ENCODE measurements at places on chromosomes 3 and 15.

DNA sequence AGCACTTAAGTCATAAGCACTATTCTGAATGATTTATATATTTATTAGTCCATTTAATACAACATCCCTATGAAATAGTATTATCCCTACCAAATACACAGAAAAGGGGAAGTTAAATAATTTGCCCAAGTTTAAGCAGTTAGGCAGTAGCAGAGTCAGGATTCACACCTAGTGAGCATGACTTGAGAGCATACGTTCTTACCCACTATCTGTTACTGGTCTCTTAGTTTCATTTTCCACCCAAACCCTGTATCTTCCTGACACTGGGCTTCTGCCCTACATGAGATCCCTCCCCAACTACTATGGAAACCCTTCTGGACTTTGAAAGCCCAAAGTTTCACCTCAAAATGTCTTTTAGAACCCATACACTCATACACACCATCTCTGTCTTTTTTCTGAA is 4.4 kb upstream of the ATOSA start:
- DNase-seq: no peak
- no peaks in the 10 kb centered on the region for H3K36me3 ChIP-seq
- no peaks in the 10 kb centered on the region for H3K27me3 ChIP-seq
- no peak overlapping the region for H3K4me3 ChIP-seq

GRCh38 chr3:53022647-53023046 is 23.2 kb downstream of the SFMBT1 start:
- DNase-seq: no peak
- no peaks in the 10 kb centered on the region for H3K4me1 ChIP-seq
- H3K27ac ChIP-seq: no peak overlapping the region
- H3K36me3 ChIP-seq: no peaks in the 10 kb centered on the region
- H3K27me3 ChIP-seq: no peaks in the 10 kb centered on the region

GRCh38 chr3:101665851-101666250 is 11.1 kb downstream of the ZBTB11 start:
- H3K4me3 ChIP-seq: no peak overlapping the region
- DNase-seq: no peak
- no peak overlapping the region for H3K27ac ChIP-seq
- peaks cover 70% of the 10 kb centered on the region for H3K36me3 ChIP-seq
- no peaks in the 10 kb centered on the region for H3K27me3 ChIP-seq
- no peaks in the 10 kb centered on the region for H3K4me1 ChIP-seq

DNA sequence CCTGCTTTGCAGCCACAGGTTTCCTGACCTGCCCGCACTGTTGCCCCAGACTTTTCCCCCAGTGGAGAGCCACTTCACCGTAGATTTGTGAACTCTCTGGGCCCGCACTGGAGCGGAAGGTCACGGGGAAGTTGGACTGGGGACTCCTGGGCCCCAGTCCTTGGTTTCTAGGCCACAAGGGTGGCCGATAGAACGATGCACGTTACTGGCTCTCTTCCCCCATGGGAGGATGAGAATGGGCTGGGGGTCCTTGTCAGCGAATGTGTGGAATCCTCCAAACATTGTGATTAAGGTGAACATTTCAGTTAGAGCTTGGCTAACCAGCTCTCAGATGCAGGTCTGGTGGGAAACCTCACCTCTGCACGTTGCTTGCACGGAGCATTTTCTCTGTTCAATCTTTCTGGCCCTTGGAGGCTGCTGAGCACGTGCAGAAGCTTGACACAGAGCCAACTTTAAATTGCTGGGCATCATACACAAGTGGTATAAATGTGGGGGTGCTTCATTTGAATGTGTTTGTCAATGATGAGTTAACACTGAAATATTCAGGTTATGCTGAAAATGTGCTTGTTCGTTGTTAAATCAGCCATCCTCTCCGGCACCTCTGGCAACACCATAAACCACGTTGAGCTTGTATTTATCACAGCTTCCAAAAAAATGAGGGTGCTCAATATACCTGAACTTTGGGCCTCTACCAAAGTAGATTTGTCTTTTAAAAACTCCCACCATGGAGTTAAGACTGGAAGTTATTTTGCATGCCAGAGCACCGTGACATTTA is 976 bp downstream of the DIS3L start:
- H3K36me3 ChIP-seq: peaks cover 14% of the 10 kb centered on the region
- peak overlapping the region; percentile 75 for H3K4me3 ChIP-seq
- H3K4me1 ChIP-seq: peaks cover 46% of the 10 kb centered on the region
- no peaks in the 10 kb centered on the region for H3K27me3 ChIP-seq

DNA sequence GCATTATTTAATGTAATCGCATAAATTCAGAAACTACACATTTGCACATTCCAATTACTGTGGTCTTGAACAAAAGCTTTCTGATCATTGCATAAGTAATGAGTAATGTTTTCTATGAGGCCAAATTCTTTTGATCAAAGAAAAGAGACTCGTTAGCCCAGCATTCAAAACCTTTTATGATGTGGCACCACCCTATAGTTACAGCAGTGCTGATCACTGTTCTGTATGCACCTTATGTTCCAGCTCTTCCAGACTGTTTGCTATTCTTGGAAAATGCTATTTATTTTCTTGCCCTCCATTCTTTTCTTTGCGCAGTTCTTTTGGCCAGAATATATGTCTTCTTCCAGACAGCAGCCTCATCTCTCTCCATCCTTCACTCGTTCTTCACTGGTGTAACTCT is 42.3 kb downstream of the MAP3K13 start:
- peaks cover 20% of the 10 kb centered on the region for H3K4me1 ChIP-seq
- H3K4me3 ChIP-seq: no peak overlapping the region
- H3K27ac ChIP-seq: no peak overlapping the region
- H3K36me3 ChIP-seq: no peaks in the 10 kb centered on the region

- no peak overlapping the region for H3K4me3 ChIP-seq
- DNase-seq: no peak
- H3K27ac ChIP-seq: no peak overlapping the region
- H3K27me3 ChIP-seq: no peaks in the 10 kb centered on the region
- no peaks in the 10 kb centered on the region for H3K4me1 ChIP-seq
Measured at GRCh38 chr3:19559724-19560442, 374.1 kb downstream of the EFHB start.

DNA sequence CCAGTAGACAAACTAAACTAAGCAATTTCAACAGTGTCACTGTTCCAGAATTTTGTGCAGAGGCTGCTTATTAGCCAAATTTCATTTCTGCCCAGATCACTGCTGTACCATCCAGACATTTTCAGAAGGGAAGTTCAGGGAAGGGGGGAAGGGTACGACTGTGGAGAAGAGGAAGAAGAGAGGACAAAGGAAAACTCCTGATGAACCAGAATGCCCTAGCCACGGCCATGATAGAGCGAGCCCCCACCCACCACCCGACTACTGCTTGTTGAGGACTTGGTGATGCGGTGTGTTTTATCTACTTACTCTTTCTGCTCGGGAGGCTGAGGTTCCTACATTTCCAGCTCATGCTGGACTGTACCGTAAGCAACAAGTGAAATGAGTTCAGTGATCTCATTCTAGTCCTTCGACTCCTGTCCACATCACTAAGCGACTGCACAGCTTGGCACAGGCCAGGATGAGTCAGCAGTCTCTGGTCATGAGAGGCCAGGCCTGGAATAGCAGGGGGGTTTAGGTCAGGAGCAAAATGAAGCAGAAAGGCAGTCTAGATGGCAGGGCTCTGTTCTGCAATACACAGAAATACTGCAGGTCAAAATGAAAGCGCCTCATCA is 330.8 kb downstream of the TIGIT start:
- no peaks in the 10 kb centered on the region for H3K36me3 ChIP-seq
- H3K27ac ChIP-seq: peak overlapping the region; percentile 71
- H3K4me3 ChIP-seq: peak overlapping the region; percentile 48
- no peaks in the 10 kb centered on the region for H3K27me3 ChIP-seq

DNA sequence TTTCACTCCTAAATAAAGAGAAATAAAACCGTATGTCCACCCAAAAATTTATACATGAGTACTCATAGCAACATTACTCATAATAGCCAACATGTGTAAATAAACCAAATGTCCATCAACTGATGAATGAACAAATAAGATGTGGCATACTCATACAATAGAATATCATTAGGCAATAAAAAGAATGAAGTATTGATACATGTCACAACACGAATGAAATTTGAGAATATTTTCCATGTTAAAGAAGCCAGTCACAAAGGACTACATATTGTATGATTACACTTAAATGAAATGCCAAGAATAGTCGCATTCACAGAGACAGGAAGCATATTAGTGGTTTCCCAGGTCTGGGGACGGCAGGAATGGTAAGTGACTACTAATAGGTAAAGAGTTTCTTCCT is 869.2 kb downstream of the IGSF11 start:
- no peak for DNase-seq
- no peaks in the 10 kb centered on the region for H3K36me3 ChIP-seq
- H3K4me1 ChIP-seq: no peaks in the 10 kb centered on the region
- H3K4me3 ChIP-seq: no peak overlapping the region
- H3K27ac ChIP-seq: no peak overlapping the region
- H3K27me3 ChIP-seq: no peaks in the 10 kb centered on the region

- no peaks in the 10 kb centered on the region for H3K36me3 ChIP-seq
- no peak overlapping the region for H3K27ac ChIP-seq
- H3K27me3 ChIP-seq: no peaks in the 10 kb centered on the region
- no peak overlapping the region for H3K4me3 ChIP-seq
- DNase-seq: no peak
Measured at GRCh38 chr15:49718846-49719245, 98.0 kb downstream of the DTWD1 start.

DNA sequence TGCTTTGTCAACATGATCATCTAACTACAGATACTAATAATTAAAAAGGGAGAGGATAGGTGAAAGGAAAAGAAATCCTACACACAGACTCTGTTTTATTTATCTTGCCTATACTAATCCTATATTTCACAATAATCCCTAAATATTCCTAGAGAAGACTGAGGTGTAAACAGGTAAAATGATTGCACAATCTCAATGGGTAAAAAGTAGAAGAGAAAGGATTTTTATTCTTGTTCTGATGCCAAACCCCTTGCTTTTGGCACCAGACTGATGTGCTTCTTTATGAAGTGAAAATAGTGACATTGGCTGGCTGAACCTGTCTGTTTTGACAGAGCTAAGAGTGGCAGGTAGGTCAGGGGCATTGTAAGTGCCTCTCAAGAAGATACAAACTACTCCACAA is 101.9 kb upstream of the ZPLD1 start:
- no peak overlapping the region for H3K27ac ChIP-seq
- peaks cover 6% of the 10 kb centered on the region for H3K4me1 ChIP-seq

GRCh38 chr3:72515281-72515680 is 333.0 kb downstream of the SHQ1 start:
- no peaks in the 10 kb centered on the region for H3K36me3 ChIP-seq
- H3K4me1 ChIP-seq: peaks cover 1% of the 10 kb centered on the region
- DNase-seq: no peak

DNA sequence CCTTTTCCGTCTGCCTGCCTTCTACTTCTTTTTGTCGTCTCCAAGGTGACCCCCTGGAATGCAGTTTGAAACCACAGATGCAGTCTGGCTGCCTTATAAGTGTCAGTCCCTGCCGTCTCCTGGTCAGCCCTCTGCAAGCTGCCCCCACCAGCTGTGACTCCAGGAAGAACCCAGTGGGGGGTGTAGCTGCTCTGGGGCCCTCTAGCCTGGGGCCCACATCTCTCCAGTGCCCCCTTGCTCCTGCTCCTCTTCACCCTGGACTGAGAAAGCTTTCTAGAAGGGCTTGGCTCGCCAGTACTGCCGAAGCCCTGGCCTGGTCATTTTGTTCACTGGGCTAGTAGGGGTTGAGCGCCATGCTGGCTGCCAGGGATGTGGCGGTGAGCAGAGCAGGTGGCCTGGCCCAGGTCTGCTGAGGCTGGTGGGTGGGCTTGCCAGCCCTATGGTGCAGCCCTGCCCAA is 21.3 kb downstream of the SYNM start:
- H3K4me3 ChIP-seq: no peak overlapping the region
- H3K27me3 ChIP-seq: no peaks in the 10 kb centered on the region
- no peak overlapping the region for H3K27ac ChIP-seq
- DNase-seq: no peak

- H3K4me3 ChIP-seq: no peak overlapping the region
- no peaks in the 10 kb centered on the region for H3K36me3 ChIP-seq
- no peak for DNase-seq
- no peak overlapping the region for H3K27ac ChIP-seq
Measured at GRCh38 chr3:83567935-83568334, 1390.9 kb upstream of the CADM2 start.

GRCh38 chr3:142152384-142152783 is 3.0 kb upstream of the TFDP2 start:
- no peaks in the 10 kb centered on the region for H3K27me3 ChIP-seq
- H3K4me3 ChIP-seq: no peak overlapping the region
- no peaks in the 10 kb centered on the region for H3K4me1 ChIP-seq
- no peaks in the 10 kb centered on the region for H3K36me3 ChIP-seq
- DNase-seq: no peak

- no peaks in the 10 kb centered on the region for H3K36me3 ChIP-seq
- H3K27me3 ChIP-seq: no peaks in the 10 kb centered on the region
- no peak for DNase-seq
- H3K4me1 ChIP-seq: peaks cover 27% of the 10 kb centered on the region
Measured at GRCh38 chr15:81532001-81532400, 158.0 kb upstream of the TMC3 start.

DNA sequence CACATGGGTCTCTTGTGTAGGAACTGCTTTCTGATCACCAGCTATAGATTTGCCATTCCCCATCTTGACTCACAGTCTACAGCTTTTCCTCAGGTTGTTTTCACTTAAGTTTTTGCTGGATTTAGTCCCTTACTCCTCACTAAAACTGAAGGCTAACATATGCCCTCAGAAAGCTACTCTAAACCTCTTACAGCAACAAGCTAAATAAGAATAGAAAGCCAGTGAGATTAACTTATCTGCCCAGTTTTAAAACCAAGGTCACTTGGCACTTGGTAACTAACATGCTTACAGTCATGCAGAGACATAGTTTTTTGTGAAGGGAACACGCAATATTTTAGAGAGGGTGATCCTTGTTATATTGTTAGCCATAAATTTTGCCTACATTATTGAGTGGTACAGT is at the start of gene GUCA1C:
TSS of gene GUCA1C (minus strand) at position 180 of the 400 bp plus-strand sequence. CDS start at position 63, 117 bp downstream.
- DNase-seq: no peak
- H3K27ac ChIP-seq: no peak within 1 kb of the TSS
- no peaks in the 10 kb centered on the region for H3K4me1 ChIP-seq

- no peaks in the 10 kb centered on the region for H3K4me1 ChIP-seq
- H3K27ac ChIP-seq: no peak overlapping the region
- DNase-seq: no peak
- no peak overlapping the region for H3K4me3 ChIP-seq
Measured at GRCh38 chr3:117170094-117170493, 460.5 kb downstream of the TUSC7 start.

DNA sequence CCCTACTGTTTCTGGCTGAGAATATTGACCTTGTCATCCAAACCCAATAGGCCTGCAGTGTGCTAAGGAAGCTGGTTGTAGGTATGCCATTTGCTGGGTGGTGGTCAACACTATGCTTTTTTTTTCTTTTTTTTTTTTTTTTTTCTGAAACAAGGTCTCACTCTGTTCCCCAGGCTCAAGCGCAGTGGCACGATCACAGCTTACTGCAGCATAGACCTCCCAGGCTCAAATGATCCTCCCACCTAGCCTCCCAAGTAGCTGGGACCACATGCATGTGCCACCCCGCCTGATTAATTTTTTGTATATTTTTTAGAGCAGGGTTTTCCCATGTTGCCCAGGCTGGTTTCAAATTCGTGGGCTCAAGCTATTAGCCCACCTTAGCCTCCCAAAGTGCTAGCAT is 35.7 kb upstream of the RHO start:
- H3K4me3 ChIP-seq: no peak overlapping the region
- no peak for DNase-seq
- H3K27me3 ChIP-seq: no peaks in the 10 kb centered on the region
- H3K4me1 ChIP-seq: peaks cover 14% of the 10 kb centered on the region

GRCh38 chr3:192570821-192571791 is 156.2 kb downstream of the FGF12 start:
- H3K27me3 ChIP-seq: no peaks in the 10 kb centered on the region
- peak; percentile 29 for DNase-seq
- H3K4me3 ChIP-seq: peak overlapping the region; percentile 46

GRCh38 chr15:69357773-69358771 is 56.1 kb upstream of the KIF23 start:
- DNase-seq: peak; percentile 56
- H3K4me1 ChIP-seq: no peaks in the 10 kb centered on the region
- H3K4me3 ChIP-seq: no peak overlapping the region
- no peaks in the 10 kb centered on the region for H3K27me3 ChIP-seq
- no peak overlapping the region for H3K27ac ChIP-seq
- H3K36me3 ChIP-seq: no peaks in the 10 kb centered on the region

Data from SJCRH30 (cell line).